Femur (tissue), 1 donor: ENCODE measurements at places on chromosomes 7 and 10.

- no peak for DNase-seq
These were observed 46.8 kb downstream of the NRAP start for GRCh38 chr10:113617086-113617485.

DNA sequence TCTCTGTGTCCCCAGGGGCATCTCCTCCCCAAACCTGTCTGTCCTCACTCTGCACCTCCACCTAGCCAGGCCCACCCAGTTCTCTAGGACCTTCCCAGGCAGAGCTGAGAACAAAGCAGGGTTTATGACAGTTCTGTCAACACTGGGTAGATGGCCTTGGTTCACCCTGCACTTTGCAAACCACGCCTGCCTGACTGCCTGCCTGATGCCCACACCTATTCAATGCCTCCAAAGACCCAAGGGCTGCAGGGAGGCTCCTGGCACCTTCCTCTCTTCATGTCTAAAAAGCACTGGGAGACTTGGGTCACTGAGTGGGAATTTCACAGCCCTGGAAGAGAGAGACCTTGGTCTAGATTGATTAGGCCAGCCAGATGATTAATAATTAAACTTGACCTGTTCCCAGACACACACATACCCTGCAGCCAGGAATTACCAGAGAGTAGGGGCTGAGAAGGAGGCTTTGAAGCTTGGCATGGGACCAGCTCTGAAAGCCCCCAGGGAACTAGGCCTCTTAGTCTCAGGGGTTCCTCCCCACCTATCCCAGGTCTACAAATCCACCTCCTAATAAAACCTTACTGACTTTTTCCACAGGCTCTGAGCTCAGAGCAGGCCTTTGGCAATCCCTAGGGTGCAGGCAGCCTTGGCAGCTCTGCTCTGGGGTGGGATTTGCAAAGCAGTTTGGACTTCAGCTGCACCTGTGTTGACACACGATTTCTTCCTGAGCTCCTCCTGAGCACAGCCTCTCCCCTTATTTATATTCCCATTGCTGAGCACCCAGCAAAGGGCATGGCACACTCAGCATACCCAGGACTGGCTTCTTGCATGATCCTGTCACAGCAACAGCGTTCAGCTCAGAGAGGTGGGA, 25.7 kb upstream of the PDCD4 start:
- no peak for DNase-seq

DNA sequence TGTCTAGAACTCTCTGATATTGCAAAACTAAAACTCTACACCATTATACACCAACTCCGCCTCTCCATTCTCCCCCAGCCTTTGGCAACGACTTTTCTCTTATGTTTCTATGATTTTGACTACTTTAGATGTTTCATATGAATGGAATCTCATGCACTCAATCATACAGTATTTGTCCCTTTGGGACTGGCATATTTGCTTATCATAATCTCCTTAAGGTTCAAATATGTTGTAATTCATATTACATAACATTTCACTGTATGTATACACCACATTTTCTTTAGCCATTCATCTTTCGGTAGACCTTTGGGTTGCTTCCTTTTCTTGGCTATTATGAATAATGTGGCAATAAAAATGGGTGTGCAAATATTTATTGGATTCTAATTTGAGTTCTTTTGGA, 164.4 kb downstream of the ARL4A start:
- no peak for DNase-seq

GRCh38 chr7:114857605-114858004, 64.3 kb upstream of the MDFIC start:
- no peak for DNase-seq
